ENCODE measurements at places on chromosomes 12 and 14.

- no peak for DNase-seq
Observed at GRCh38 chr14:61780125-61780524, 17.9 kb downstream of the SNAPC1 start.

DNA sequence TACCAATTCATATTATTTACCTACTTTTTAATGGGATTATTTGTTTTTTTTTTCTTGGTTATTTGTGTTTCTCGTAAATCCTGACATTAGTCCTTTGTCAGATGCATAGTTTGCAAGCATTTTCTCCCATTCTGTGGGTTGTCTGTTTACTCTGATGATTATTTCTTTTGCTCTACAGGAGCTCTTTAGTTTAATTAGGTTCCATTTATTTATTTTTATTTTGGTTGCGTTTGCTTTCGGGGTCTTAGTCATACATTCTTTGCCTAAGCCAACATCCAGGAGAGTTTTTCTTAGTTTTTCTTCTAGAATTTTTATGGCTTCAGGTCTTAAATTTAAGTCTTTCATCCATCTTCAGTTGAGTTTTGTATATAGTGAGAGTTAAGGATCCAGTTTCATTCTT, 289.9 kb downstream of the AKAP6 start:
- no peak for DNase-seq

- DNase-seq, result no peak
Observed at GRCh38 chr14:93859957-93860356, 67.2 kb upstream of the FAM181A start.

DNA sequence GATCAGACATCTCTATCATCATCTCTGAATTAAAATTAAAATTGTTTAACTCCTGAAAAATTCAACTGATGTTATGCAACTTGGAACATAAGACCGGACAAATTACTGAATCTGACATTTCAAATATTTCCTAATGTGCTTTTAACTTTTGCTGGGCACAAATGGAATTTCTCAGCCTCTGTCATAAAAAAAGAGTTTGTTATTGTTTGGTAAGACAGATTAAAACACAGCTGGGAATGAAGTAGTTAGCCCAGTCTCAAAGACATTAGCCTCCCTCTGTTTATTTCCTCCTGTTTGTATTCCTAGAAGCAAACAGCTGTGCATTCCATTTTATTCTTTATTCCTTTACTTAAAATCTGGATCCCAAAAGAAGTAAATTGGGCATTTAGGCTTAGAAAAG, 29.4 kb downstream of the PLEKHA5 start:
- DNase-seq, result no peak

GRCh38 chr12:45273717-45274271, 57.9 kb downstream of the ANO6 start:
- DNase-seq, result no peak

DNA sequence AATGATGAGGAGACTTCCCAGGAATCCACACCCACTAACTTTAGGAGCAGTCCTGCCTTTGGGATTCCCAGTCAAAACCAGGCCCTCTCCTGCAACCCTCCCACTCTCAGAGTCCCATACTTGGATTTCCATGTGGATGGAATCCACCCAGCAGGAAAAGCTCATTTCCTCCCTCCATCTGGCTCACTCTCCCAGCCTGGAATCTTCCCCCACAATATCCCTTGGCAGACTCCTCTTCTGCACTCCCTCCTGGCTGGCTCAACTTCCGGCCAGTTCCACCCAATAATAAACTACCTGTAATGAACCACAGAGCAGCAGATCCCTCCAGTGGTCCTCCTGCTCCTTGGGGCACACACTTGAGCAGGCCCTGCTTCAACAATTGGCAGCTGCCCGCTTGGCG, 102.8 kb upstream of the EGLN3 start:
- DNase-seq, result no peak

DNA sequence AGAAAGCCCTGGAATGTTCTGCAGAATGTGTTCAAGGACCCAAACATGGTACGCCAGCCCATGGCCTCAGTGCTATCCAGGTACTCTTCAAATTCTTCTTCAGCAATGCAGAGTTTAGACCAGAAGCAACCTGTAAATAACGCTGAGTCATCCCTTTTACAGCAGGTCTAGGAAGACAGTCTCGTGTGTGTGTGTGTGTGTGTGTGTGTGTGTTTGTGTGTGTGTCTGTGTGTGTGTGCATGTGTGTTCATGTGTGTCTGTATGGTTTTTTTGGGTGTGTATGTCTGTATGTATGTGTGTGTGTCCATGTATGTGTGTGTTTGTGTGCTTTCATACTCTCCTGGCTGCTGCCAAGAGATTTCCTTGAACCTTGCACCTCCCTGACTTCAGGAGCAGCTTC, 60.1 kb upstream of the RFX4 start:
- no peak for DNase-seq

DNA sequence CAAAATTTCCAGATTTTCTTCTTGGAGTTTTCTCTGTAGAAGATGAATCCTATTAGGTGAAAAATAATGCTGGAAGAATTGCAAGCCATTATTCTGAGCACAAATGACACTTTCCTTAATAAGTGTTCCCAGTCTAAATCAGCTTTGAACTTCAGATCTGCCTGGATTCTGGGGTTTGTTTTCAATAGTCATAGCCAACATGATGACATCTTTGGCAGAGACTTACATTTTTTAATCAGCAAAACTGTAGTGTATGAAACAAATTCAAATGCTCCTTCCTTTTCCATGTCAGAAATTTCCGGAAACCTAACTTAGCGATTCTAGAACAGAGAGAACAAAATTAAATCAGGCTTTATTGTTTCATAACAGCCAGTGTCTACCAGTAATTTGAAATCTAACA, 88.5 kb downstream of the TSPAN8 start:
- no peak for DNase-seq

- DNase-seq, result no peak
Observed at GRCh38 chr14:69538766-69539165, 35.9 kb downstream of the CCDC177 start.

DNA sequence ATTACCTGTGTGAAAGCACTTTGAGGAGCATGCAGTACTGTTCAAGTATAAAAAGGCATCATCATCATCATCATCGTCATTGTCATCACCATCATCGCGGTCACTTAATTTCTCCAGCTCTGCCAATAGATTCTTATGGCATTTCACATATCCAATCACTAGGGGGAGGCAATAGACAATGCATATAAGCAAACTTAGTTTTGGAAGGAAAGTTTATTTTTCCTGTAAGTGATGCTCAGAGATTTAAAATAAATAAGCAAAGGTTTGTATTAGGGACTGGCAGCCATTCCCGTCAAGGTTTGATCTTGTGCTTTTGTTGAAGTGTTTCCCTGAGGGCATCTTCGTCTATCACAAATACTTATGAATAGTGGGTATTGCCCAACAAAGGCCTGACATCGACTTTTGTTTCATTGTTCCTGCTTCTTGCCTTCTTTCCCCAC, 127.4 kb downstream of the KTN1 start:
- DNase-seq, result no peak

All from CD4-positive, alpha-beta T cell (primary cell).